Regular cardiac myocyte (primary cell): ENCODE measurements at places on chromosomes 6 and 20. TPM values are rescaled to one million over a fixed set of nuclear protein-coding genes. Genes with fewer than 3 reads are reported as not detected.

FLRT3 gene
- total RNA-seq: 0.58 and 1.1 TPM in 2 replicates

OLIG3 gene
- not detected in 2 replicates for total RNA-seq

CDSN gene
- total RNA-seq: under 0.01 TPM in 1 of 2 replicates, not detected in the other

DYNLRB1 gene
- total RNA-seq: 28.6 and 29.0 TPM in 2 replicates

CGA gene
- total RNA-seq: 0.28 TPM in 1 of 2 replicates, not detected in the other
